Lung (tissue), 17 donors: ENCODE measurements at places on chromosomes 3 and 15. TPM values are rescaled to one million over a fixed set of nuclear protein-coding genes. Genes with fewer than 3 reads are reported as not detected.

NPAP1 gene
- polyA plus RNA-seq, result not detected

RETNLB gene
- not detected for polyA plus RNA-seq

TBCCD1 gene
- polyA plus RNA-seq, result 5.5 TPM

IGSF11 gene
- 0.14 TPM for polyA plus RNA-seq

MYZAP gene
- polyA plus RNA-seq, result 9.0 TPM

HTR3E gene
- polyA plus RNA-seq, result not detected

ADAMTS17 gene
- 1.6 TPM for polyA plus RNA-seq

FANCD2 gene
- 2.9 TPM for polyA plus RNA-seq

SLCO2A1 gene
- 57.5 TPM for polyA plus RNA-seq

SPTBN5 gene
- 1.8 TPM for polyA plus RNA-seq

BOC gene
- 2.9 TPM for polyA plus RNA-seq

CPOX gene
- polyA plus RNA-seq, result 12.3 TPM

ARRDC4 gene
- 16.5 TPM for polyA plus RNA-seq

NR1I2 gene
- polyA plus RNA-seq, result 0.21 TPM

C3orf85 gene
- not detected for polyA plus RNA-seq

CCDC39 gene
- polyA plus RNA-seq, result 1.9 TPM

BFSP2 gene
- polyA plus RNA-seq, result 0.35 TPM
